ENCODE measurements at places on chromosomes 12 and 14. TPM values are rescaled to one million over a fixed set of nuclear protein-coding genes. Genes with fewer than 3 reads are reported as not detected.

CLEC2A gene
- total RNA-seq, result not detected

IFT81 gene
- total RNA-seq, result 3.4 TPM

ACOT4 gene
- total RNA-seq, result 6.0 TPM

COX8C gene
- total RNA-seq, result not detected

TRPV4 gene
- 1.3 TPM for total RNA-seq

LGMN gene
- 164 TPM for total RNA-seq

AKAP5 gene
- 0.57 TPM for total RNA-seq
